Posterior vena cava (tissue), 2 donors: ENCODE measurements at places on chromosomes 5 and 9. TPM values are rescaled to one million over a fixed set of nuclear protein-coding genes. Genes with fewer than 3 reads are reported as not detected.

SAXO1 gene
- total RNA-seq, result 0.05 TPM

ELAVL2 gene
- not detected for total RNA-seq

GRM6 gene
- not detected for total RNA-seq

ADRB2 gene
- total RNA-seq, result 2.1 TPM

ATP10B gene
- total RNA-seq, result not detected

RNF208 gene
- total RNA-seq, result 2.7 TPM

PARP8 gene
- 20.4 TPM for total RNA-seq

ZNF454 gene
- total RNA-seq, result 2.3 TPM

HDAC3 gene
- 34.7 TPM for total RNA-seq

CCNB1 gene
- total RNA-seq, result 2.4 TPM

HMGCS1 gene
- 41.2 TPM for total RNA-seq
